ENCODE measurements at places on chromosomes 2 and 18.

DNA sequence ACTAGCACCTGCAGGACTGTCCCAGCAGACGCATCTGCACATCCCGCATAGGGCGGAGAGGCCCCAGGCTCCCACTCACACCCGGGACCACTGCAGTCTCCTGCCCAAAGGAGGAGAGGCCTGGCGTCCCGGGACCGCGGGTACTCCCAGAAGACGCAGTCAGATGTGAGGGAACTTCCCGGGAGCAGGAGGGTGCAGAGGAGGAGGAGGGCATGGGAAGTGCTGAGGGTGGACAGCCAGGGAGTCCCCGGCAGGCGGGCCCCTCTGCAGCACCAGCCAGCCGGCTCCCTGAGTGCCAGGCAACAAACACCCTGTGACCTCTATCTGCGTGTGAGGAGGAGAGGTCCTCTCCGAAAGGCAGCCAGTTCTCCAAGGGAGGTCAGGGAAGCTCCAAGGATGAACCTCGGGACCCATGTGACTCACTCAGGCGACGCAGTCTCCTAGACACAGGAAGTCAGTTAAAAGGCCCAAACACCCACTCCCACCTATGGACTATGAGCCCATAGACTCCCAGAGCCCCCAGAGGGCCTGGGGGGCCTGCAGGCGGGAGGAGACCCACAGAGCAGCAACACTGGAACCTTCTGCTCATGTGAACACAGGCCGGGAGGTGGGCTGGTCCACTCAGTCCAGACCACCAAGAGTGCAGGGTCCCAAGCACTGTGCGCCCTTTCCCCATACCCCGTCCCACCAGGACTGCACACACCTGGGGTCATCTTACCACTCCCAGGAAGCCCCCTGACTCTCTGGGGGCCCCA lies 4.2 kb downstream of the PXDN start:
- DNase-seq = no peak

- no peak for DNase-seq
Measured at GRCh38 chr2:169670215-169670651, 24.0 kb downstream of the CFAP210 start.

DNA sequence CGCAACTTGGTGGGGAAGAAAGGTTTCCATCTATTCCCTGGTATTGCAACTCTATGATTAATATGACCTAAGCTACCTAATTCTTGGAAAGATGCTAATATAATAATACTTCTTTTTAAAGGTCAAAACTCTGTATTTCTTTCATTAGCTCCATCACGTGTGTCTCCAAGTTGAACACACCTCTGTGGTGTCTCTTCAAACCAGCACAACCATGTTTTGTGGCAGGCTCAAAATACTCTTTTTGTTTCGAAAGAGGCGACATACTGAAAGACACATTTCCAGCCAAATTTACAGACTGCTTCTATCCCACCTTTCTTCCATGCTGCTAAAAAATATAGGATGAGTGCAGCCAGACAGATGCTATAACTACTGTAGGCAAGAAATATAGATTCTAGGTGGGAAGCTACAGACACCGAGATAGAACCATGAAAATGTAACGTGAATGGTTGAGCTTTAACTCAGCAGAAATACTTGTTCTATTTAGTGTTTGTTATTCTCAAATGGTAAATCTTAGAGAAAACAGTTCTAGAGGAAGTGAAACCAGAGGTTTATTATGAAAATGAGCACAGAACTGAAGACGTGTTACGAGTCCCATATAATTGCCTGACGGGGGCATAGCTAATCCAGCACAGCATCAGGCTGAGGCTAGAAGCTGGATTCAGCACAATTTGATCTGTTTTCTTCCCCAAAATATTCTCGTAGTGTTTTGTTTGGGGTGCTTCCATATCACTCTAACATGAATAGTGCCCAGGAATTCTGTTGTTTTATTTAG lies 991.5 kb upstream of the FANCL start:
- no peak for DNase-seq

GRCh38 chr2:204608237-204608939 lies 63.1 kb downstream of the PARD3B start:
- DNase-seq = no peak

DNA sequence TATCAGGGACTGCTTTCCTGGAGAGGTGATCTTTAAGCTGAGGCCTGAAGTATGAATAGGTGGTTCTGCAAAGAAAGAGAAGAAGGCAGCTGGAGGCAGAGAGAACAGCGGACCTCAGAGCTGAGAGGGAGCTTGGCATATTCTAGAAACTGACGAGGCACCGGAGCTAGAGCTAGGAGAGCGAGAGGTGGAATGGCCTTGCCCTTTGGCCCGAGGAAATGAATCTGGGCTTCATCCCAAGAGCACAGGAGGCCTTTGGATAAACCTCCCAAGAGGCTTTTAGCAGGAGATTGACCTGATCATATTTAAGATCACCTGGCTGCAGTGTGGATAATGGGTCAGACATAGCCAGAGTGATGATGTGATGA lies 7.9 kb downstream of the DYSF start:
- no peak for DNase-seq

DNA sequence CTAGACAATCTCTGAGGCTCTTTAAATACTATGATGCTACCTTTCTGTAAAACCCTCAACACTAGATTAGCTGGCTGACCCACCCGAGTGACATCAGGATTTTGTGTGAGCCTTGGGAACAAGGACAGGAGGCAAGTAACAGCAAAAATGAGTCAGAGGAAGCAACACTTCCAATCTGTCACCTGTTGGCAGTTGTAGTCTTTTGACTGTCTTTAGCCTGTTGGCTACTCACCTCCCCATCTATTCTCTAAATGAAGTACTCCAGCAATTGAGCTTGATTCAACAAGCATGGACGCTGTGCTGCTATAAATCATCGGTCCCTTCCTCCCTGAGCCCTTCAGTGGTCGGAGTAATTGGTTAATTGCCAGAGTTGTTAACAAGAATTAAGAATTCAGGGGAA lies 898.7 kb downstream of the BCL11A start:
- DNase-seq = no peak

DNA sequence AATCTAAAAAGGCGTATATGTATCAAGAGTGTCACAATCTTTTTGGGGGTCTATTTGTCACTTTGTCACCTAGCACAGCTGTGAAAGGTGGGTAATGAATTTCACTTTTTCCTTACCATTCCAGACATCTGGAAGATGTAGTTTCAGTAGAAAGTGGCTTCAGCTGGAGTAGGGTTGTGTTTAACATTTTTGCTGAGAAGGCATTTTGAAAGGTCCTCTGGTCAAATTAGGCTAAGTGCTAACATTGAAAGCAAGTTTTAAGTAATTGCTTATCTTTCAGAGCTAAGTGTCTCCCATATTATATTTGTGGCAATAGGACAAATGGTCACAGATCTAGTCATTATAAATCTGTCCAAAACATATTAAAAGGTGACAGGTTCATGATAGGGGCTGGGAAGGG lies 542.1 kb upstream of the SPHKAP start:
- DNase-seq = no peak

DNA sequence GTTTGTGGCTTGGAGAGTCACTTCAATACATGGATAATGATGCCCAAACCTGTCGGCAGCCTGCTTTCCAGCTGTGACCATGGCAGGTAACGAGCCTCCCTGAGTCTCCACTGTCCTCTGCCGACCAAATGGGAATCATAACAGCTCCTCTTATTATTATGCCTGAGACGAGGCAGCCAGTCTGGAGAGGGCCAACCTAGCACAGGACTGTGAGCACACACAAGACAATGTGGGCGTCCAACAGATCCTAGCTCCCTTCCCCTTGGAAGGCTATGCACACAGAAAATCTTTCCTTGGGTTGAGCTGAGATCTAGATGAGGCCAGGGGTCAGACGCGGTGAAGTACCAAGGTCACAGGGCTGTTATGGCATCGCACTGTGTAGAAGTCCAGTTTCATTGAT lies 890 bp upstream of the SLC4A3 start:
- DNase-seq = no peak

DNA sequence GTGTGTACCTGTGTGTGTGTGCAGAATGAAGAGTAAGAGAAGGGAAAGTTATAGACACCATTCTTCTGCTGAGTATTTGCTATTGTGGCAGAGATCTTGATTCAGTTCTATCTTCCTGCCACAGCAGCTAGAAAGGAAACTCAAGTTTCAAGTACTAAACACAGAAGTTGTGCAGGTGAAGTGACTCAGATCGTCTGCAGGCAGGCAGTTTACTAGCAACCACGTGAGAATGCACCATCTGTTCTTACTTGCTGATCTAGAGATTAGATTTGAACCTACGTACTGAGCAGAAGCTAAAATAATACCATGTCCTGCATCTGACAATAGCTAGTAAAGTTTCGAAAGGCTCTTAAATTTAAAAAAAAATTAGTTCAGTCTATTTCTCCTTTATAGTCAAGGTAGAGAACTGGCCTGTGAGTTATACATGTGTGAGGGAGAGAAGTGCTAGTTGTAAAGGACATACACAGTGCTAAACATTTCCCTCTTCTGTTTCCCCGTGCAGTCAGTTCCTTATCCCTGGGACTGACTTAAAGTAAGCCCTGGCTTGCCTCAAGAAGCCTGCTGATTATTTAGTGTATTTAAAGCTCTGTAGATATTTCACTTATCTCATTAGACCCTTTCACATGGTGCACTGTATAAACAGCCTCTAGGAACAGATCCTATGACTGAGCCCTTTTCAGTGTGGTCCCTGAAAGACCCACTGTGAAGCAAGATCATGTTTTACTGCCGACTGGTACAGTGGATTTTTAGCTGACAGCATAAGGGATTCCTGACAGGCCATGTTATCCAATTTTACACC lies 45.0 kb downstream of the SLC38A11 start:
- no peak for DNase-seq

DNA sequence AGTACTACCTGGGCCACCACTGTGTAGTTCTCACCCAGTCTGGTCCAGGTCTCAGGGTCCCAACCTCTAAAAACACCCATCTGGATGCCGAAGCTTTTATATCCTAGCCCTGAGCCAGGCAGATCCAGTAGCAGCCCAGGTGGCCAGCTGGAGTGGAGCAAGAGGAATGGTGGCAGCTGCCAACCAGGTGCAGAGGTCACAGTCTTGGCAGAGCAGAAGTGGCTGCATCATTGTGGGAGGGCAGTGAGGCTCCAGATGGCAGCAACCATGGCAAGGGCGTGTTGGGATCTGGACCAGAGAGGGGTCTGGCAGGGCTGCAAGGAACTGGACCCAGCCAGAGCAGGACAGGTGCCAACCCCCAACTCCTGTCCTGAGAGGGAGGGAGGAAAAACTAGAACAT lies 72.2 kb upstream of the AGAP1 start:
- DNase-seq = no peak

- no peak for DNase-seq
Measured at GRCh38 chr18:27094621-27095020, 90.5 kb downstream of the CHST9 start.

- DNase-seq = no peak
Measured at GRCh38 chr2:118580651-118581050, 266.8 kb downstream of the EN1 start.

DNA sequence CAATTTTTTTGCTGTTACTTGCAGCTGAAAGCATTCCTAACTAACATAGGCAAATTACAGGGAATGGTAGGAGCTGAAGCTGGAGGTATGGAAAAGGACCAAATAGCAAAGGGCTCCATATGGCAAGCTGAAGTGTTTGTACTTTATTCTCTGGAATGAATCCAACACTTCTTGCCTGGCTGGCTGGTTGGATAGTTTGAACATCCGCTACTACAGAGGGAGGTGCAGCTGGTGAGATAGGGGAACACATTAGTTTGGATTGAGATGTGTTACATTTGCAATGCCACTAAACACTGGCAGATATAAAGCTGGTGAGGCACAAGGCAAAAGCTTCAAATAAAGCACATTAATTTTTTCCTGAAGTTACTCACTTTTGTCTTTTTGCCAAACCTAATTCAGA lies 291.5 kb downstream of the SP3 start:
- DNase-seq = no peak

DNA sequence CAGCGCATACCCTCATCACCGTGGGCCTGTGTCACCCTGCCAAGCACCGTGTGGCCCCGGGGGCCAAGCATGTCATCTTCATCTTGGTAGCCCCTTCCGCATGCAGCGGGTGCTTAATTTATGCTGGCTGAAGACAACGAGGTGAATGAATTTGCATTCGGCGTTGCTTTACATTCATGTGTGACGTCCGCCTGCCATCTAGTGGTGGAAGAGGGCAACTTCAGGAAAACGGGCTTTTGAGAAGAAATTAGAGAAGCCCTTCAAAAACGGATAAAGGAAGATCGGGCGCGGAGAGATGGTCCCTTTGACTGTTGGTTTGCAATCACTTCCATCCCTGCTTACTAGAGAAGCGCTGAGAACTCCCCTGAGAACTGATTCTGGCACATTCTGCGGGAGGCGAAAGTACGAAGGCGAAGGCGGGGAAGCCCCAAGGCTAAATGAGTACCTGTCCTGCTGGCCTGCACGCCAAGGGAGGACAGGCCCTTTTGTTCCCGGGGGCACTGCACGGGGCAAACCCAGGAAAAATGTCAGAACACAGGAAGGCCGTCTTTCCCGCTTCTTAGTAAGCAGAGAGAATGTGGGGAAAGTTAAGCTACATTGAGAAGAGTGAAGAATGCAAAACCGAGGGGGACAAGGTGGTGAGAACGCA lies 145.9 kb downstream of the ZNF516 start:
- DNase-seq = peak; percentile 68

DNA sequence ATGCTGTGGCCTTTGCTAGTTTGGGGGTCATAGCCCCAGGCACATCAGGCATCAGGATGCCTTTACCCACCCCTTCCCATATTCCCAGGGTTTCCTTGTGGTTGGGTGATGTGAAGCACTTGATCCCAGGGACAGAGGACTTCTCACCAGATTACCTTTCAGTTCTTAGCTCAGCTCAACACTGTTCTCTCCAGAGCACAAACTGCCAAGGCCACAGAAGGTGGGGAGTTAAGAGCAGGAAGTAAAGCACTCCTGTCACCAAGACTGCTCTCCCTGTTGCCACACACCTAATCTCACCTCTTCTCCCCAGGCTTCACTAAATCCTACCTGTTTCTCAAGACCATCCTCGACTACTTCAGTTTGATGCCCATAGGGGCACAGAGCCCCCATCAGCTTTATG lies 25.9 kb downstream of the FHOD3 start:
- DNase-seq = no peak

- no peak for DNase-seq
Measured at GRCh38 chr2:163471947-163472346, 263.9 kb downstream of the FIGN start.

DNA sequence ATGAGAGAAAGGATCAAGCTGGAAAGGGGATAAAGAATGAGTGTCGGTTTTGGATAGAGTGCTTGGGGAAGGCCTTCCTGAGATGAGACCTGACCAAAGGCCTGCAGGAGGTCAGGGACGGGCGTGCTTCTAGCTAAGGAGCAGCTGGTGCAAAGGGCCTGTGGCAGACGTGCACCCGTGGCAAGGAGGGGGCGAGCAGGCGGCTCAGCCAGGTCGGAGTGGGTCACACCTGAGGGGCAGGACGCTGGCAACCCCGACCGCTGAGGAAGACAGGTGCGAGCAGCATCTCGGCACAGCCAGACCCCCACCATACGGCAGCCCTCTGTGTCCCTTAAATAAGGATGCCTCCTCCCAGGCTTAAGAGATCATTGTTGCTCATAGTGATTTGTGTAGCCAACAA lies 48.1 kb downstream of the ODC1 start:
- DNase-seq = no peak
